ENCODE measurements at places on chromosomes 13 and 19. TPM values are rescaled to one million over a fixed set of nuclear protein-coding genes. Genes with fewer than 3 reads are reported as not detected.

PCDH9 gene
- total RNA-seq, result 1.4 TPM

PSPC1 gene
- 99.4 TPM for total RNA-seq

SPTBN4 gene
- 0.47 TPM for total RNA-seq

RBM26 gene
- total RNA-seq, result 138 TPM

CGB7 gene
- total RNA-seq, result not detected

GIPR gene
- total RNA-seq, result 9.7 TPM

CD70 gene
- total RNA-seq, result not detected

ZIC2 gene
- total RNA-seq, result not detected

MZT1 gene
- 6.2 TPM for total RNA-seq

FBXO46 gene
- 42.3 TPM for total RNA-seq

POLR2I gene
- 48.8 TPM for total RNA-seq

NALCN gene
- total RNA-seq, result not detected

ZNF441 gene
- 33.7 TPM for total RNA-seq

ZNF320 gene
- total RNA-seq, result 25.8 TPM

FGF21 gene
- not detected for total RNA-seq

ZNF681 gene
- total RNA-seq, result 10.8 TPM

PRKD2 gene
- total RNA-seq, result 102 TPM

ZNF534 gene
- total RNA-seq, result not detected

CGB8 gene
- not detected for total RNA-seq

TEX29 gene
- total RNA-seq, result 0.99 TPM

PRRG2 gene
- total RNA-seq, result 1.9 TPM

ZNF442 gene
- 7.6 TPM for total RNA-seq

ELSPBP1 gene
- total RNA-seq, result not detected

SYMPK gene
- 89.9 TPM for total RNA-seq

LYPD5 gene
- total RNA-seq, result 0.69 TPM

RASA3 gene
- total RNA-seq, result 194 TPM

POU2F2 gene
- total RNA-seq, result 85.0 TPM

CD37 gene
- total RNA-seq, result 328 TPM

CYP4F12 gene
- total RNA-seq, result 1.9 TPM

DOCK9 gene
- 211 TPM for total RNA-seq

F2RL3 gene
- not detected for total RNA-seq

SELENOV gene
- total RNA-seq, result not detected

CLEC17A gene
- total RNA-seq, result 4.3 TPM

ZNF805 gene
- total RNA-seq, result 22.3 TPM

TLE2 gene
- total RNA-seq, result 21.1 TPM

CSNK1G2 gene
- total RNA-seq, result 168 TPM

FEM1A gene
- total RNA-seq, result 15.1 TPM

CBLC gene
- total RNA-seq, result not detected

FBN3 gene
- total RNA-seq, result not detected

ENOX1 gene
- total RNA-seq, result not detected

ZNF728 gene
- not detected for total RNA-seq

CBARP gene
- total RNA-seq, result not detected

IRGC gene
- total RNA-seq, result not detected

ATP4A gene
- total RNA-seq, result not detected

TMEM145 gene
- total RNA-seq, result not detected

CEACAM18 gene
- total RNA-seq, result not detected

FPR2 gene
- not detected for total RNA-seq

ZNF611 gene
- 54.8 TPM for total RNA-seq

NLRP4 gene
- total RNA-seq, result not detected

KCNRG gene
- 0.73 TPM for total RNA-seq

CEACAM6 gene
- not detected for total RNA-seq

GRWD1 gene
- total RNA-seq, result 41.2 TPM

RFPL4A gene
- not detected for total RNA-seq

SERP2 gene
- total RNA-seq, result not detected

MAST1 gene
- 1.3 TPM for total RNA-seq

NRTN gene
- 0.82 TPM for total RNA-seq
